Mesothelial cell of epicardium (in vitro differentiated cells): ENCODE measurements at places on chromosomes 13 and 19. TPM values are rescaled to one million over a fixed set of nuclear protein-coding genes. Genes with fewer than 3 reads are reported as not detected.
A peak's percentile ranks its signal among the peaks of the same experiment; 100 is the strongest.

SELENOV gene
- total RNA-seq: 0.60 to 0.81 TPM (median 0.78 TPM) in 3 replicates

GRK1 gene
- 0.20 to 0.41 TPM (median 0.34 TPM) in 3 replicates for total RNA-seq

FFAR1 gene
- 0.96 to 1.3 TPM (median 1.2 TPM) in 3 replicates for total RNA-seq

SPINT2 gene
- 277 to 312 TPM (median 299 TPM) in 3 replicates for total RNA-seq

KASH5 gene
- not detected in 3 replicates for total RNA-seq

FGF22 gene
- total RNA-seq: 0.25 to 0.38 TPM in 2 of 3 replicates, not detected in the other

DHDH gene
- total RNA-seq: 2.3 to 3.5 TPM (median 3.2 TPM) in 3 replicates

KLK15 gene
- not detected in 3 replicates for total RNA-seq

ATP4A gene
- 0.11 to 0.22 TPM (median 0.16 TPM) in 3 replicates for total RNA-seq

ZNF93 gene
- 25.6 to 28.4 TPM (median 28.2 TPM) in 3 replicates for total RNA-seq

FARP1 gene
- total RNA-seq: 267 to 289 TPM (median 285 TPM) in 3 replicates

GRCh38 chr19:3159565-3159964 lies 19.0 kb upstream of the S1PR4 start:
- no peak for DNase-seq

GRCh38 chr13:45368005-45368404 lies 27.0 kb upstream of the TPT1 start:
- no peak for DNase-seq

DNA sequence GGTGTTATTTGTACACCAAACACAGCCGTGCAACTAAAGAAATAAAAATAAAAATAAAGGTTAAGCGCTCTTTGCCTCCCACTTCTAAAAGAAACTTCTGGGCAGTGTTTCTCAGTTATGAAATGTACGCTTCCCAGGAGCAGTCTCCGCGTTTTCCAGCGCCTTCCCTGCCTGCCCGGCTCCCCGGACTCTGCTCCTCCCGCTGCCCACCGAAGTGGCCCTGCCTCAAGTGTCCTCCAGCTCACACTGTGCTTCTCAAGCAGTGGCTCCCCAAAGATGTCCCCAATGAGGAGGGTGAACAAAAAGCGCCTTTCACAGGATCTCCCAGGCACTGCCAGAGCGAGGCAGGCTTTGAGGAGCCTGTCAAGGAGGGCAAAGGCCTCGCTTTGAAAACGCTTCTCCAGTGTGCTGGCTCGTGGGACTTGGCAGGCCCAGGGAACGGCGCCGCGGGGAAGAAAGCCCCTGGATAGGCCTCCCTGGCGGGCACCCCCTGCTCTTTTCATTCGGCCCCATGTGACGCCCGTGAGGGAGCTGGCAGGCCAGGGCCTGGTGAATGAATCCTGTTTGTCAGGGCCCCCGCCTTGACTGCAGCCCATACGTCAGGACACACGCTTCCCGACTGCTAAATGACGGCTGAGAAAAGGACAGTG lies 187.1 kb downstream of the FOXO1 start:
- no peak for DNase-seq

GRCh38 chr13:76717092-76717491 lies 169.1 kb downstream of the KCTD12 start:
- DNase-seq: no peak

DNA sequence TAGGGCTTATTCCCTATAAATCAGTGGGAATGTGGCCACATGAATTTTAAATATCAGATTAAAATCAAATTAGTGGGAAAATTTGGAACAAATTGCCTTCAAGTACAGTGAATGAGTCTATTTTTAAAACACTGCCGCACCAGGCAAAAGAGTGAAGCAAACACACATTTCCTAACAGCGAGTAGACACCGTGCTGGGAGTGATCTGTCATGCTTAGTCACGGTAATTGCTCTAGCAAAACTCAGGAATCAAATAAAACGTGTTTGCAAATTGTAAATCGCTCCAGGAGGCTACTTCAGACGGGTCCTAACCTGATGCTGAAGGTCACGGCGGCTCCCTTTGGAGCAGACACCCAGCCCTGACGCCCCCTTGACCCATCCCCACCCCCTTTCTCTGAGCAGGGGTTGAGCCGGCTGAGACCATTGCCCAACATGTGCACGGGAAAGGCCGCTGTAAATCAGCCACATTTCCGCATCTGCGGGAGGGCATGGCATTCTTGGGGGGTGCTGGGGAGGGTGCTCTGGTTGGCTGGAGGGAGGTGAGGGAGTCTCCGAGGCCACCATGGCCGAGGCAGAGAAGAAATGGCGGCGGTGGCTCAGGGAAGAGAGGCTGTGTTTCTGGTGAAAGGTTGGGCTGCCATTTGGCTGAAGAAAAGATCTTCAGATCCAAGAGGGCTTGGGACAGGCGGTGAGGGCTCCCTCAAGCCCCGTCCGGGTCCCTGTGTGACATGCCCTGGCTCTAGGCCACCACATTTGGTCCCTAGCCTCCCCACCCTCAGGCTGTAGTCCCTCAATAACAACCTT lies 8.9 kb downstream of the CEBPA start:
- no peak for DNase-seq

DNA sequence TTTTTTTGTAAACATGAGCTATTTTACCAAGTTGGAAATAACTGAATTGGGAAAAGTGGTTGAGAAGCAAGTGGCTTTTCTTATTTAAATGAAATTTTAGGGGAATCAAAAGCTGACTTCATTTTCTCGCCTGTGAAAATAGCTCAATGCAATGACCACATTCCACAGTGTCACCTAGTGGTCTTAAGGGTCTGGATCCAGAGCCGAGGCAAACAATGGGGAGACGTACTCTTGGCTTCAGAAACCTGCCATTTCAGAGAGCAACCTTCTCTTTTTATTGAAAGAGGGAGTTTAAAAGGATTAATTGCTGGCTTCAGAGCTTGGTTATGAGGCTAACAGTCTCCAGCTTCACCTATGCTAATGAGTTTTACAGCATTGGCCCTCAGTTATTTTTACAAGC lies 39.7 kb upstream of the RXFP2 start:
- no peak for DNase-seq

DNA sequence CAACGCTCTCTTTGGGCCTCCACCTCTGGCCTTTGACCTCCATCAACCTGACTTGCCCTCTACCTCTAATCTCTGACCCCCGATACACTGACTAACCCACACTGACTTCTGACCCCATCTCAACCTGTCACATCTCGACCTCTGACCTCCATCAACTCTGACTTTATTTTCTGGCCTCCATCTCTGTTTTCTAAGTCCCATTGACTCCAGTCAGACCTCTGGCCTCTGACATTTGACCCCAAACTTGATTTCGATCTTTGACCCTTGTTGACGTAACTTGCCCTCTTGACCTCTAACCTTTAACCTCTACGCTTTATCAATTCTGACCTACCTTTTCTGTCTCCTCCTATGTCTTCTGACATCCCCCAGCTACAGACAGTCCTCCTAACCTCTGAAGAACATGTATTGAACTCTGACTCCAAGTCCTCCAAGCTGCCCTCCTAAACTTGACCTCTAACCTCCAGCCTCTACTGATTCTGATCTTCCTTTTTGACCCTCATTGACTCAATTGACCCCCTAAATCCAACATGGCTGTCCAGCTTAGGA lies 780 bp downstream of the ACP4 start:
- DNase-seq: no peak

DNA sequence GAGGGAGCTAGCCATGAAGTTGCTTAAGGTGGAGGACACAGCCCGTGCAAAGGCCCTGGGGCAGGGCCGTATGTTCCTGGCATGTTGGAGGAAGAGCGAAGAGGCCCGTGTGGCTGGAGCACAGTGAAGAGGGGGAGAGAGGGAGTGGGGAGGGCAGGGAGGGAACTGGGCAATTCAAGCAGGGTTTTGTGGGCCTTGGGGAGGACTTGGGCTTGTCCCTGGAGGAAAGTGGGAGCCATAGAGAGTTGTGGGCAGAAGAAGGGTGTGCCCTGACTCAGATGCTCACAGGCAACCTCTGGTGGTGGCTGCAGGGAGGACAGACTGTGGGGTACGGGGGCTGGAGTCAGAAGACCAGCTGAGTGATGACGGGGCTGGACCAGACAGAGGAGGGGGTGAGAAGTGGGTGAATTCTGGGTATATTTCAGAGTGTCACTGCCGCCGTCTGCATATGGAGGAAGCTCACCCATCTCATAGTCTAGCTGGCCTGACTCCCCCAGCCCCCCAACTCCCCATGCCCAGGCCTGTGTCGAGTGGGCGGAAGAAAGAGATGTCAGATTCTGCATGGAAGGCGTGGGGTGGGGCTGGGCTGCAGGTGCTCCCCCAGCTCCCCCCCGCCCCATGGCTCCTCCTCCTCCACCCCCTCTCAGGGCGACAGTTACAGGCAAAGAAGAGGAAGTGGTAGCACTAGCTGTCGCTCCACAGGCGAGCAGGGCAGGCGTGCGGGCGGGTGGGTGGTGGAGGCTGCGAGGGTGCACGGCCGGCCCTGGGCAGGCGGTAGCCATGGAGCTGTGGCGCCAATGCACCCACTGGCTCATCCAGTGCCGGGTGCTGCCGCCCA lies at the start of gene VAV1:
TSS of gene VAV1 (plus strand) at position 681 of the 838 bp plus-strand sequence. CDS start at position 781, 100 bp downstream.
- no peak for DNase-seq

GRCh38 chr19:35272954-35273649 lies 4.3 kb downstream of the USF2 start:
- DNase-seq: no peak

- no peak for DNase-seq
Observed at GRCh38 chr13:32993145-32993544, 23.1 kb upstream of the KL start.

GRCh38 chr19:56836059-56836458 lies 4.5 kb downstream of the PEG3 start:
- no peak for DNase-seq

GRCh38 chr19:3576696-3577443 lies 4.1 kb downstream of the HMG20B start:
- DNase-seq: peak; percentile 63

DNA sequence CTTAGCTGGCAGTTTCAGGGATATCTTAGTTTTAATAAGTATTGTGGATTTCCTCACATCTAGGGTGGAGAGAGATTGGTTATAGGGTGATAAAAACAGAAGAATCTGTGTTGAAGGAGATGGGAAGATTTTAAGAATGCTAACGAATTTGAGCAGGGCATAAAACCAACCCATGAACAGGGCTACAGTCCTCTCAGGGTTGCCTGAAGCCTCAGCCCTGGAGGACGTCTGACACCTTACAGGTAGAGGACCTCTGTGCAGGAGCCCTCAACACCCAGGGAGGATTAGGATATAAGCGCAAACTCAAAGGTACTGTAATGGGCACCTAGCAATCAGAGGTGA lies 461 bp upstream of the WASF3 start:
- DNase-seq: no peak

DNA sequence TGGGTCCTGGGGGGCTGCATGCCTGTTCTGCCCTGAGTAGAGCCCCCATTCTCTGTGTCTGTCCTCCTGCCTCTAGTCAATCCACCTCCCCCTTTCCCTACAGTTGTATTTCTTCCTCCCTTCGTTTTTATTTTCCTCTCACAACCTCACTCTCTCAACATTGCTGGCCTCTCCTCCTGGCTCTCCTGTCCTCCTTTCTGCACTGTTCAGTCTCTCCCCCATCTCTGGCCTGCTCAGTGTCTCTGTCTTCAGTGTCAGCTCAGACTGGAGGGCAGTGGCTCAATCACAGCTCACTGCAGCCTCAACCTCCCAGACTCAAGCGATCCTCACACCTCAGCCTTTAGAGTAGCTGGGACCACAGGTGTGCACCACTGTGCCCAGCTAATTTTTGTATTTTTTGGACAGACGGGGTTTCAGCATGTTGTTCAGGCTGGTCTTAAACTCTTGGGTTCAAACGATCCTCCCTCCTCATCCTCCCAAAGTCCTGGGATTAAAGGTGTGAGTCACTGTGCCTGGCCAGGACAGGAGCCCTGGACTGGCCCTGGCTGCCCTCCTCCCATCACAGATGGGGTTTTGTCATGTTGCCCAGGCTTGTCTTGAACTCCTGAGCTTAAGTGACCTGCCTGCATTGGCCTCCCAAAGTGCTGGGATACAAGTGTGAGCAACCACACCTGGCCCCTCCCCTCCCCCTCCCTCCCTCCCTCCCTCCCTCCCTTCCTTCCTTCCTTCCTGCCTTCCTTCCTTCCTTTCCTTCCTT lies 32.0 kb upstream of the IGFL1 start:
- no peak for DNase-seq

GRCh38 chr13:113786262-113786841 lies 27.3 kb downstream of the TMEM255B start:
- DNase-seq: no peak
